ENCODE measurements at places on chromosomes 4 and X.

DNA sequence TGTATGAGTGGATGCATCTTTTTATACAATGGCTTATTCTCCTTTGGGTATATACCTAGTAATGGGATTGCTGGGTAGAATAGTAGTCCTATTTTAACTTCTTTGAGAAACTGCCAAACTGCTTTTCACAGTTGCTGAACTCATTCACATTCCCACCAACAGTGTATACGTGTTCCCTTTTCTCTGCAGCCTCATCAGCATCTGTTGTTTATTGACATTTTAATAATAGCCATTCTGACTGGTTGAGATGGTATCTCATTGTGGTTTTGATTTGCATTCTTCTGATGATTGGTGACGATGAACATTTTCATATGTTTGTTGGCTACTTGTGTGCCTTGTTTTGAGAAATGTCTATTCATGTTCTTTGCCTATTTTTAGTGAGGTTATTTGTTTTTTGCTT lies 687.0 kb upstream of the EPHA5 start:
- no peak for DNase-seq

GRCh38 chr4:169164669-169165415 lies 105.9 kb downstream of the SH3RF1 start:
- no peak for DNase-seq

DNA sequence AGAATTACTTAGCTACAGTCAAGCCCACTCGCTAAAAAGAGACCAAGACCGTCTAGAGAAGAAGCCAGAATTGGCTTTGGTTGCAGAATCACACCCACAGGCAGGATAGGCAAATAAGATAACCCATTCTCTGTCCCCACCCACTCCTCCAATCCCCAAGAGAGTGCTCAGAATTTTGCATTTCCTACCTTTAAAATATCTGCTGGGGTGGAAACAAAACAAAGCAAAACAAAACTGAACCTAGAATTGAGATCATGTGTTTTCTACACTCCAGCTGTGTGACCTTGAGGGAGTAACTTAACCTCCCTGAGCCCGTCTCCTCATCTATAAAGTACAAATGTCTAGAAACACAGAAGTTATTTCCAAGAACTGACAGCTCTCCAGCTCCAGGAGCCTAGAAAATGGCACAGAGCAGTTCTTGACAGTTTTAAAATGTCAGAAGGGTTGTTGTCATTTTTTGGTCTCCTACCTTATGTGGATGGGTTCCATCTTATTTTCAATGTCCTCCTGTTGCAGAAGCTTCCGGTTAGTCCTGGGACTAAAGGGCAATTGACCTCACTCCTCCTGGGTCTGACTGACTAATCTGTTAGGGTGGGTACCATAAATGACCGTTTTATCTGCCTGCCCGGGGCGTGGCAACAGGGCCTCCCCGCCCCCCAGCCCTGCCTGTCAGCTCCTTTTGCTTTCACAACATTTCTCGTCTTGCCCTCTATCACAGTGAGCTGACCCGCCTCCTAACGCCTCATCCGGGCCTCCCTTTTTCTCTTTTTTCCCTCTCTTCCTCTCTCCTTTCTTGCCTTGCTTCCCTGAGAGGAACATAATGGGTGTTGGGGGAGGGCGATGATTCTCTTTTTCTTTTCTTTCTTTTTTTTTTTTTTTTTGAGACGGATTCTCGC lies 114.0 kb downstream of the RBM47 start:
- peak; percentile 16 for DNase-seq

DNA sequence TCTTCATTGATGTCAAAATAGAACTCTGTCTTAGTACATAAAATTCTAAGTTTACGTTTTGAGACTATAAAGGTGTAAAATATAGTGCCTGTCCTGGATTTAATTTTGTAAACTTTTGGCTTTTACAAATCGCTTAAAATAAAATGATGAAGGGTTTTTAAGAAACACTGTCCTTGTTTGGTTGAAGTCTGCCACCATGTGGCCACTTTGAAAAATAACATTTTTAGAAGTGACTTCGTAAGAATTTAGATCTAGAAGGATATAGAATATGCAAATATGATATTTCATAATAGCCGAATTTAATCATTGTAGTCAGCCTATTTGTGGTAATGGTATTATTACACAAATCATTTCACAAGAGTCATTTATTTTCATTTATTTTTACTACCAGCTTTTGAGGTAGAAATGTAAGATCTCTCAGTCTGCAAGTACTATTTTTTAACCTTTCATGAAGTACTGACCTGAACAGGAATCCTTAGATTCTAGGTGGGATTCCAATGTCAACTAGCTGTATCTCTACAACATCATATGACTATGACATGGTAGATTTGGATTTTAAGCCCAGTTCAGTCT lies 31.0 kb upstream of the FAT4 start:
- peak; percentile 5 for DNase-seq

DNA sequence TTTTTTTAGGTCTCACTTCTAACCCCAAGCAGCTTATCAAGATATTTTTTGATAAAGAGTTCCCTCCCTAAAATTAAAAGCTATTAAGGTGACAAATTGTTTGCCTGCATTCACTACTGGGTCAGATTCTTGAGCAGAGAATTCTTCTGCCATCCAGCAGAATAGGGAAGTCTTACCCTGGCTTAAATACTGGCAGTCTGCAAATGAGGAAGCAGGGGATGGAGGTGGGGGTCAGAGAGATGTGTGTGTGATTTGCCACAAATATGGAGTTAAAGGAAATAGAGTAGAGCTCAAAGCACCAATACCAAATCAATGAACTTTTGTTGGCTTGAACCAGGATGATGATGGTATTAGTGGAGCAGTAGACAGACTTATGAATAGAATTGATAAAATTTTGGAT lies 122.2 kb downstream of the ANXA5 start:
- DNase-seq, result no peak

- DNase-seq, result no peak
Observed at GRCh38 chr4:2818351-2818939, 25.2 kb upstream of the ADD1 start.

DNA sequence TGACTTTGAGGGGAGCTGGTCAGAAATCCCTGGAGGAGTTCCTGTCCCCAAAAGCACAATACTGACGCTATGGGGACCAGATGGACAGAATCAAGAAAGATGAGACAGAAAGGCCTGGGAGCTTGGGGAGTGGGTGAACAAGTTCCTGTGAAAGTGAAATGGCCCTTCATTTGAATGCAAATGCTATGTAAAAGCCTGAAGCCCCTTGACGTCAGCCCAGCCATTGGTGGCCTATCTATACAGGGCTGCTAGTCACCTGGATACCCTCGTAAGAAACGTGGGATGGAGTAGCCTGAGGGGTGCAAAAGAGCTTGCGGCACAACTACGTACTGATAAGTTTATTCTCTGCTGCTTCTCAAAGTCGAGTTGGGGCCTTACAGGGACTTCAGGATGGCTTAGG lies at the start of gene CDX4:
CDX4 (plus strand) TSS at position 223 of the 400 bp plus-strand sequence. CDS start 201 bp downstream, outside the sequence.
- DNase-seq, result no peak

GRCh38 chrX:39907964-39908661 lies 189.6 kb downstream of the BCOR start:
- no peak for DNase-seq

DNA sequence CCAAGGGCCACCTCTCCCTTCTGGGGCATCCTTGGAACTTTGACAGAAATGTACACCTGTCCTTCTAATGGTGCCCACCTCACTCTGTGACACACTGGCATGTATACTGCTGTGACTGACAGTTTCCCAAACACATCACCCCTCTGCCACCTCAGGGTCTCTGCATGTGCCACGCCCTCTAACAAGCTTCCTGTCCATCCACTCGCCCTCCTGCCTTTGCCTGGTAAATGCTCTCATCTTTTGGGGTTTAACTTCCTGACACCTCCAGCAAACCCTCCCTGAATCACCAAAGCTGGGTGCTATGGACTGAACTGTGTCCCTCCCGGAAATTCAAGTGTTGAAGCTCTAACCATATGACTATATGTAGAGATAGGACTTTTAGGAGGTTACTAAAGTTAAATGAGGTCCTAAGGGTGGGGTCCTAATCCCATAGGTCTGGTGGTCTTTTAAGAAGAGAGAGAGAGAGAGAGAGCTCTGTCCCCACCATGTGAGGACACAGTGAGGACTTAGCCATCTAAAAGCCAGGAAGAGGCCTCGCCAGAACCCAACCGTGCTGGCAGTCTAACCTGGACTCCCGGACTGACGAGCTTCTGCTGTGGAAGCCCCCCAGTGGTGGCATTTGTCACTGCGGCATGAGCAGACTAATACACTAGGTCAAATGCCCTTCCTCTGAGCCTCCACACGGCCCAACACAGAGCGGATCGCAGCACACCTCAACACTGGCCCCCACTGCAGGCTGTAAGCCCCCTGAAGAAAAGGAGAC lies 95.6 kb downstream of the AFAP1 start:
- DNase-seq, result peak; percentile 77

DNA sequence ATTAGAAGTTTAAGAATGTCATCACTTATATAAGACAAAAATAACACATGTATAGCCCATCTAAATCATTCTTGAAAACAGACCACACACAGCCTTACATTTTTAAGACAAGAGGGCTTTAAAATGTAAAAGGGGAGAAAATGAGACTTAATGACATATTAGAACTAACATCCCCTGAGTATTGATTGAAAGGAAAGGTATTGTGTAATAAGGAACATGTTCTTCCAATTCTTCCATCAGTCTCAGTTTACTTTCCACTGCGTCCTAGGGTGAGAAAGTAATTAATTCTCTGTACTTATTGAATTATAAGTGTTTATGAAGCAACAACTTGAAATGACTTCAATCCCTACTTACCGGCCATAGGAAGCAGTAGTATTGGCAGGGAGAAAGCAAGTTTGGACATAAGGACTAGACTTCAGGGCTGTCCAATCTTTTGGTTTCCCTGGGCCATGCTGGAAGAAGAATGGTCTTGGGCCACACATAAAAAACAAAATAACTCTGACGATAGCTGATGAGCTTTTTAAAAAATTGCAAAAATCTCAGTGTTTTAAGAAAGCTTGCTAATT lies 202.7 kb upstream of the SPRY1 start:
- no peak for DNase-seq

DNA sequence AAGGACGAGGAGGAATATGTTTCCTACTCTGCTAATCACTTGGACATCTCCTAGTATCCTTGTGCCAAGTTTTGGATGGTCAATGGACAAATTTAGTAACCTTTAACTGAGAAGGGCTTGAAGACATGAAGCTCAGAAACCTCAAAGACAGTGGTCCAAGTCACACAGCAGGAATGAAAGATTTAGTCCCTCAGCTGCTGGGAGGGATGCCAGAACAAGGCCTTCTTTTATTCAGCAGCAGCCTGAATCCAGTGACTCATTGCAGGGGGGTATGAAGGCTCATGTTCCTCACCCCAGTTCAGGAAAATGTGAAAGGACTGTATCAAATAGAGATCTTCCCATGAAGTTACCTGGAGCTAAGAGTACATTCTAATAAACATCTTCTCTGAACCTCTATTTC lies 214.9 kb upstream of the UGT8 start:
- DNase-seq, result no peak

GRCh38 chrX:71256051-71256450 lies 2.1 kb upstream of the ZMYM3 start:
- no peak for DNase-seq

GRCh38 chrX:6813836-6814370 lies 279.0 kb upstream of the VCX3A start:
- DNase-seq, result peak; percentile 4

- DNase-seq, result peak; percentile 46
Observed at GRCh38 chrX:53287493-53288138, 6.2 kb upstream of the IQSEC2 start.

DNA sequence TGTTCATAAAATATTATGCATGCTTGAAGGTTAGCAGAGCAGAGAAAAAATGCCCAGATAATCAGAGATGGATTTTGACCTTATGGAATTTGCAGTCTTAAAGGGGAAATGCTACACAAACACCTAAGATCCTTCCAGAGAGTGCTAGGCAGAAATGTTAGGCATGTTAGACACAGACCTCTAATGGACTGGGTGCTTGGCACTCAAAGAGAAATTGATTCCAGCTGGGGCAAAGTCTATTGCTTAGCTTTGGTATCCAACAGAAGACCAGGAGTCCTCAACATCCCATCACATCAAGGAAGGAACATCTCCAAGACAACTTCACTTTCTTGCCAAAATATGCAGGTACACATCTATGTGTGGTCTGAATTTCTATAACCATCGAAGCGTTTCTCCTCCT lies 32.2 kb upstream of the PPARGC1A start:
- DNase-seq, result no peak

GRCh38 chrX:74924449-74925224 lies 615 bp downstream of the NEXMIF start:
- DNase-seq, result peak; percentile 47

GRCh38 chr4:106264331-106264728 lies 51.7 kb downstream of the TBCK start:
- DNase-seq, result no peak

- DNase-seq, result peak; percentile 41
Observed at GRCh38 chrX:154738011-154738738, 12.7 kb downstream of the GAB3 start.

DNA sequence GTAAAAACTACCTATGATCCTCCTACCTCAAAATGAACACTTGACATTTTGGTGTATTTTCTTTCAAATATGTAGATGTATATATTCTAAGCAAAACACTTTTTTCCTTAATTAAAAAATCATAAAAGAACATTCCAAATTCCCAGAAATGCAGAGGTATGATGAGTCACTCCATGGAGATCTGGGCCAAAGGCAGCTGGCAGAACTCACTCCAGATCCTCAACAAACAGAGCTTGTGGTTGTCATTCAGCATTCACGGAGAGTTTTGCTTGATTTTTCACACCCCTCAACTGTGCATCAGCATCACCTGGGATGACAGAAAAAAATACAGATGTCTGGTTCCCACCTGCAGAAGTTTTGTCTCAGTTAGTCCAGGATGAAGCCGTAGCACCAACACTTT lies 144.6 kb downstream of the KIT start:
- no peak for DNase-seq

DNA sequence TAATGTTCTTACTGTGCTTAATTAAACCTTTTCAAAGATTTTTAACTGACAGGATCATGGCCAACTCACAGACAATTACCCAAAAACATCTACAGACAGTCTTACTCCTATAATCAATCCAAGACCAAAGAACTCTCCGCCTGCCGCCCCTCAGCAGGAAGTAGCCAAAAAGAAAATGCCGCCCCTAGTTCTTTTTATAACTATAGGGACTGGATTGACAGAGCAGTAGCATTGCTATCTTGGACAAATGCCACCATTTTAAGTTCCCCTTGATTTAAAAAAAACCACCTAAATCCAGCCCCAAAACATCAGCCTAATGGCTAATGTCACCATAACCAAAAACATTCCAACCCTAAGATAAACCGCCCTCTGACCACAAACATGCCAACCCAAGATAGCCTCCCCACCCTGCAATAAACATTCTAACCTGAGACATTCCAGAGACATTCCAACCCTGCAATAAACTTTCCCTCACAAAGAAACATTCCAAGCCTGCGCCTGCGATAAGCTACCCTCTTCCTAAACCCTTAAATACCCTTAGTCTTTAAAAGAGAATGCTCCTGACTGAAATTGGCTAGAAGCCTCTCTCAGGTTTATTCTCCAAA lies 77.0 kb downstream of the COQ2 start:
- DNase-seq, result no peak

- no peak for DNase-seq
Observed at GRCh38 chr4:132101526-132101925, 1047.6 kb upstream of the PCDH10 start.

DNA sequence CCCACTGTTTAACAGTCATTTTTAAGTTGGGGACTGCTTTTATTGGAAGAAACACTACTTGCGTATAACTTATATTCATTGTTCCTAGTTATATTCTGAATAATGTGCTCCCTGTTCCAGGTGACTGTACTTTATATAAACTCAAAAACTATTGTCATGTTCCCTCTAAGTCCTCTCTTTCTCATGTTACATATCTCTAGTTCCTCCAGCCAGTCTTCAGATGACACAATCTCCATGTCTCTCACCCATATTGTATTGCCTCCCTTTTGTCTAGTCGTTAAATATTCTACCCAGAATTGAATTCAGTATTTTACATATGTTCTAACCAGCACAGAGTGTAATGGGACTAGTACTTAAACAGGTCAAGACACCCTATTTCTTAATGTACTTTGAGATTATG lies 5.3 kb downstream of the VAMP7 start:
- DNase-seq, result no peak

All from activated naive CD4-positive, alpha-beta T cell treated with anti-CD3 and anti-CD28 coated beads for 36 hours (primary cell).